ENCODE measurements at places on chromosomes 6 and 20. TPM values are rescaled to one million over a fixed set of nuclear protein-coding genes. Genes with fewer than 3 reads are reported as not detected.

Gene SIM1
- 24.8 TPM for polyA plus RNA-seq

DNA sequence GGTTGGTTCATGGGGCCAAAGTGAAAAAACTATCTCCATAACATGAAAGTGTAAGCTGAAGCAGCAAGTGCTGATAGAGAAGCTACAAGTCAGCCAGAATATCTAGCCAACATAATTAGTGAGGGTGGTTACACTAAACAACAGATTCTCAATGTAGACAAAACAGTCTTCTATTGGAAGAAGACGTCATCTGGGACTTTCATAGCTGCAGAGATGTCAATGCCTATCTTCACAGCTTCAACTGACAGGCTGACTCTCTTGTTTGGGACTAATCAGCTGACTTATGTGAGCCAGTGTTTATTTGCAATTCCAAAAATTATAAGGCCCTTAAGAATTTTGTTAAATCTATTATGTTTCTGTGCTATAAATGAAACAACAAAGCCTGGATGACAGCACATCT is 63.2 kb downstream of the GMDS start:
- no peak for DNase-seq

DNA sequence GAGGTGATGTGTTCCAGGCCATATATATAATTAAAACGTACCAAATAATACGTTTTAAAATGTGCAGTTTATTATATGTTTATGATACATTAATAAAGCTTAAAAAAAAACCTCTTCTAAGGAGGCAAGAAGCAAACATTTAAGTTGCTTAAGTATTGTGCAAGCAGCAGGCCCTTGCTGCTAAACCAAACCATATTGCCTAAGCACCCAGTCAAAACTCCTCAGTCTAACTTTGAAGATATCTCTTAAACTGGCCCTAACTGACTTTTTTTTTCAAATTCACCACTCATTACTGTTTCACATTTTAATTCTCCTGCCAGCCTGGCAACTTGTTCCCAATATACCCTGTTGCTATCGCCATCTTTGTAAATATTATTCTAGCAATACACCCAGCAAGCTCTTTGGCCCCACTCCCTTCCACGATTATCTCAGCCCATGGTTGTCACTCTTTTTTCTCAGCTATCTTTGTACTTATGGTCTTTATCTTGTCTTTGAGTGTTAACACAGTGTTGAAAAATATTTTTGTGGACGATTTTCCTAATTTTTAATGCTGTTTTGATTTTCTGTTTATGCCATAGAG is 60.9 kb downstream of the C6orf58 start:
- no peak for DNase-seq

GRCh38 chr20:39295301-39295700 is 333.2 kb downstream of the DHX35 start:
- DNase-seq = no peak

Gene SPAG4
- 3.6 TPM for polyA plus RNA-seq

- no peak for DNase-seq
Measured at GRCh38 chr6:149300563-149300962, 16.9 kb upstream of the TAB2 start.

Gene CD109
- 11.9 TPM for polyA plus RNA-seq

Gene PBOV1
- polyA plus RNA-seq = 0.06 TPM

Gene CST5
- 0.39 TPM for polyA plus RNA-seq

DNA sequence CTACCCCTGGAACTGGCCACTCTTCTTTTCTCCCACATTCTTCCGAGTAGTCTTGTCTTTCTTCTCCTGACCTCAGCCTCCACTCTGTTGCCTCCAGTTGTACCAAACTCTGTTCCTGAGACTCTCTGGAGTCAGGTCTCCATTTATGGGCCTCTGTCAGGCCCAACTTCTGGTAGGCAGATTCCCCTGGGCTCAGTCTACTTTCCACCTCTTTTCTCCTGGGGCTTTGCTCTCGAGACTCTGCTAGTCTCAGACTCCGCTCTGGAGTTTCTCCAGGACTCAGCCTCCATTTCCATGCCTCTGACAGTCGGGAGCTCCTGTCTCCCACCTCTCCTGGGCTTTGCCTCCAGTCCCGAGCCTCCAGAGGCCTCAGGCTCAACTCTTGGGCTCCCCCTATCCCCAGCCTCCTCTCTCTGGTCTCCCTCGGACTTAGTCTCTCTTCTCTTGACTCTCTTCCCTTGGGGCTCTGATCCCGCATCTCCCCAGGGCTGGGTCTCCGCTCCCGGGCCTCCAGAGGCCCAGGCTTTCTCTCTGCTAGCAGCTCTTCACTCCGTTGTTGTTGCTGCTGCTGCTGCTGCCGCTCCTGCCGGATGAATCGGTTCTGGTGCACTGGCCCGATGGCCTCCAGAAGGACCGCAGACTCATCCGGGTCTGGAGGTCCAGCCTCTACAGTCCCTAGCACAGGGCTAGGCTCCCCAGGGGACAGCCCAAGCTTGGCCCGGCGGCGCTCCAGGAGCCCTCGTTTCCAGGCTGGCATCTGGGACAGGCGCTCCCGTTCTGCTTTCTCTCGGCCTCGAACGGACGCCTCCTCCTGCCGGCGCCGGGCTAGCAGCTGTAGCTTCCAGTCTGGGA is 1.1 kb downstream of the PPP1R18 start:
- no peak for DNase-seq

DNA sequence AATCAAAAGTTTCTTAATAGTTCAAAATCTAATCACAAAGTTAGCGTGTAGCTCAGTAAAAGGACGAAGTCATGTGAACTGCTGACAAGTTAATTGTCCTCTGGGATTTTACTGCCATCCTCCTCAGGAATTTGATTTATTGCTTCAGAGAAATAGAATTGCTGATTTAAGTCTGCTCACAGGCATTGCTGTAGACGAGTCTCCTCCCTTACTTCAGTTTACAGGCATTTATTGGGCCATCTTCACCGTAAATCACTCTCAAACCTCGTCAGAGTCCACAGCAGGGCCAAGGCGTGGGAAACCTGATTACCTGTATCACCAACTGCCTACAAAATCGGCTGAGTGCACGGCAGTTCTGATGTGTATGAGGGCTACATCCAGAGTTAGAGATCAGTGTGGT is 119.1 kb upstream of the PDE10A start:
- no peak for DNase-seq

- no peak for DNase-seq
Measured at GRCh38 chr20:10504994-10505730, 70.1 kb downstream of the SLX4IP start.

GRCh38 chr6:35309611-35310264 is 12.1 kb downstream of the DEF6 start:
- no peak for DNase-seq

GRCh38 chr20:22008456-22008855 is 303.0 kb downstream of the PAX1 start:
- no peak for DNase-seq

GRCh38 chr6:144767051-144767450 is 481.9 kb downstream of the UTRN start:
- no peak for DNase-seq

Gene CEP43
- 34.2 TPM for polyA plus RNA-seq

- peak; percentile 75 for DNase-seq
Measured at GRCh38 chr6:5132731-5133130, 47.6 kb downstream of the PPP1R3G start.

DNA sequence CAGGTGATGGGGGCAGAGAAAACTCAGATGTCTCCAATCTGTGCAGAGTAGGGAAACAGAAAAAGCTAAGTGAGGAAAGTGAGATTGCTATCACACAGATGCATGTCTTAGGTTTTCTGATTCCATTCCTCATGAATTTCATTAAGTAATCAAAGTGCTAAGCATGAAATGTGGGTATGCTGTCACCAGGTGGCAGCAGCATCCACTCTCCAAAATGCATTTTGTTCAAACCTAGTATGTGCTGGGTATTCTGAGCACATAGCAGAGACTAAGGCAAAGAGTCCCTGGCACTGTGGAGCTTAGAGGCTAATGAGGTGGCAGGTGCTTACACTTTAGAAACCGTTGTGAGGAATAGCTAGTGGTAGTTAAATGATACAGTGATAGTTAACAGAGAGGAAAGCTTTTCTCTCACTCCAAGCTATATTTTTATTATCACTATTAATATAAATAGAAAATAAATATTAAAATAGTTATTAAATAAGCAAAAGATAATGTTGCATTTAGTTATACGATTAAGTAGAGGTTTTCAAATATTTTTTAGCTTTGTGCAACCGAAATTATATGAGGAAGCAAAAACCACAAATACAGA is 179.5 kb downstream of the CDH26 start:
- DNase-seq = no peak

Gene CST2
- polyA plus RNA-seq = not detected

DNA sequence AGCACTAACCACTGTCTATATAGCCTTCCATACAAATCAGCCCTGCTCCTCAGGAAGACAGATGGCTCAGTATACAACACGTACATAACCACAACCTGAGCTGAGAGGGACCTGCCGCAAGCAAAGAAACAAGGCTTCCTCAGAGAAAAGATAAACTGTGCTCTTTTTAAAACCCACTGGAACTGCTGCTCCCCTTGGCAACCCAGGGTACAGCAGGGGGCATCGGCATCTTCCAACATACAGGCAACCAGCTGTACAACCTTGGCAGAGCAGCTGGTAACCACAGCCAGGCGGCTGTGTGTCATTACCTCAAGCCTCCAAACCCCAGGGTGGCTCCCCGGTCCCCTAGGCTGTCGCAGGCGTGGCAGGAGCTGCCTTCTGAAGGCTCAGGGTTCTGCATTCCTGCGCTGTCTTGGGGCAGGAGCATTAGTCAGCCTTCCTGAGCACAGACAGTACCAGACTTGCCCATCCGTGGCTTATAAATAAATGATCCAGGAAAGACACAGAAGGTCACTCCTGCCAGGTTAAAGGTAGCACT is 249.5 kb downstream of the ADGRG6 start:
- DNase-seq = no peak

Gene EDN1
- 5.1 TPM for polyA plus RNA-seq

Gene HFE
- polyA plus RNA-seq = 8.1 TPM

- DNase-seq = peak; percentile 62
Measured at GRCh38 chr6:27133281-27134227, 113.9 kb upstream of the PRSS16 start.

GRCh38 chr20:2578475-2579192 is 42.3 kb downstream of the TMC2 start:
- DNase-seq = no peak
